ENCODE measurements at places on chromosomes 2 and 18.

- no peak for DNase-seq
Measured at GRCh38 chr2:9709539-9710285, 78.9 kb upstream of the YWHAQ start.

- no peak for DNase-seq
Measured at GRCh38 chr2:65380255-65380654, 52.1 kb downstream of the SPRED2 start.

- no peak for DNase-seq
Measured at GRCh38 chr18:9115984-9116383, 13.5 kb downstream of the NDUFV2 start.

DNA sequence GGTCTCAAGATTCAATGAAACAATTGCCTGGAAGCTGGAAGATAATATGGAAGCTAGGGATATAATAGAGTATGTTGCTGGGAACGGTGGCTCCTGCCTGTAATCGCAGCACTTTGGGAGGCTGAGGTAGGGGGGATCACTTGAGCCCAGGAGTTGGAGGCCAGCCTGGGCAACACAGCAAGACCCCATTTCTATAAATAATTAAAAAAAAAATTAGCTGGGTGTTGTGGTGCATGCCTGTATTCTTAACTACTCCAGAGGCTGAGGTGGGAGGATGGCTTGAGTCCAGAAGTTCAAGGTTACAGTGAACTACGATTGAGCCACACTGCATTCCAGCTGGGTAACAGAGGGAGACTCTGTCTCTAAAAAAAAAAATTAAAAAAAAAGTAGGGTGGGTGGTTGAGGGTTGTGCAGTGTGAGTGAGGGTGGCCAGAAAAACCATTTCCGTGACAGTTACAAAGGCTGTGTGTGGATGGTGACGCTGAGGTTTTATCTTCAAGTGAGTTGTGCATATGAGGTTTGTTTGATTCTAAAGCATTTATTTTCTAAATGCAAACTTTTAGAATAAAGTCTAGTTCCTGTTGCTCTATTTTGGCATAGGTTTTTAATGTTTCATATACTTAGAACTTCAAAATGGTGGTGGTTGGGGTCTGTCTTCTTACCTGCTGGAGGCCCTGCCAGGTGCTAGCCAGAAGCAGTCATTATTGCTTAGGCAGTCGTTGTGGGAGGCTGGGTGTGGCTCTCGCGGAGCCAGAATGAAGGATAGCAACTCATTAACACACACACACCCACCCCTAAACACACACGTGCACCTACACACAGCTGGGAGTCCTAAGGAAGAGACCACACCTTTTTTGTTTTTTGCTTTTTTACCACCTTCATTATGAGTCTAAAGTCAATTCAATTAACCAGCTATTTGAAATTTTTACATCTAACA is 4.7 kb upstream of the IL1R2 start:
- DNase-seq, result no peak

DNA sequence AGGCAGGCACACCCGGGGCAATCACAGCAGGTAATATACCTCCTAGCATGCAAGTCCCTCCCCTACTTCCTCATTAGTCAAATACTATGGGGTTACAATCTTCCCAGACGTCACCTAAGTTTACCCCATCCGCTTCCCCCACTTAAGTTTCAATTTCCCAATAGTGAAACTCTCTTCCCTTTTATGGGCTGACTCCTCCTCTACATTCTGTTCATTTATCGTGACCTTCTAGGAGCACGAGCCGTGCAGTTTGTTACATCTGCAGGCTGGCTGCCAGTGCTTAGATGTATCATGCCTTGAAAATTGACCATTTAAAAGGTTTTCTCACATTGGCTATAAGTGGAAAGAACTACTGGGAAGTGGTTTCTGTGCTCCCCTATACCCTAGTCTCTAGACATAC is 1357.8 kb upstream of the CRIM1 start:
- no peak for DNase-seq

GRCh38 chr2:217360111-217360510 is 500.2 kb upstream of the TNP1 start:
- no peak for DNase-seq

- DNase-seq, result no peak
Measured at GRCh38 chr2:239368906-239369552, 31.8 kb downstream of the HDAC4 start.

- no peak for DNase-seq
Measured at GRCh38 chr2:37415128-37415820, 70.8 kb downstream of the QPCT start.

DNA sequence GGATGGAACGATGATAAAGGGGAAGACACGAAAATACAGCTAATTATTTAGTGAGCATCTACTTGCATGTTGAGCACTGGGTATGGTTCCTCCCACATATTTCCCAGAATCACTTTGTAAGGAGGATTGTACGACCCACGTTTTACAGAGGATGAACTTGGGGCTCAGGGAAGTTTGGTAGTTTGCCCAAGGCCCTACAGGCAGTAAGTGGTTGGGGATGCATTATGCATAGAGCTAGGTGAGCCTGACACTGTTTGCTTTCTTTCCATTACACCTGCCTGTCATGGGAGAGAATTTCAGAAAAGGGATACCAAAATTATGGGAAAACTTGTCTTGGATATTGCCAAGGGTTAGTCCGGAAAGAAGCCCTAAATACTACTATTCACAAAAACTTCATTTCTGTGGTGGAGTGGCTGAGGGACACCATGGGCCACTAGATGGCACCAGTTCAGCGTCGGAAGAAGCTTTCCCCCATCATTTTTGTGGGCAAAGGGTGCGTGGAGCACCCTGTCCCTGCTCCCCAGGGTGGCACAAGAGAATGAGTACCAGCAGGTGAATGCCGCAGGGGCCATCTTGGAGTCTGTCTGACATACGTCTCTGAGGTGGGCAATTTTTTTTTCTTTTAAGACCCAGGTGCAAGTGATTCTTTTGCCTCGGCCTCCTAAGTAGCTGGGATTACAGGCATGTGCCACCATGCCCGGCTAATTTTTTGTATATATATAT is 23.5 kb upstream of the C18orf32 start:
- peak; percentile 24 for DNase-seq

DNA sequence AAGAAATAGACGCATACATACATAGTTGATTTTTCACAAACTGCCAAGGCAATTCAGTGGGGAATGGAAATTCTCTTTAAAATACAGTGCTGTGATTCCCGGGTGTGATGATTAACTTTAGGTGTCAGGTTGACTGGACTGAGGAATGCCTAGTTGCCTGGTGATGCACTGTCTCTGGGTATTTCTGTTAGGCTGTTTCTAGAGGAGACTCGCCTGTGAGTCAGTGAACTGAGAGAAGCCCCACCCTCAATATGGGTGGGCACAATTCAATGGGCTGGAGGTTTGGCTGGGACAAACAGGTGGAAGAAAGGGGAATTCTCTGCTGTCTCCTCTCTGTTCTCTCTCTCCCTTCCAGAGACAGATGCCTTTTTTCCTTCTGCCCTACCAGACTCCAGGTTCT is 187.6 kb downstream of the ARHGAP28 start:
- DNase-seq, result no peak

DNA sequence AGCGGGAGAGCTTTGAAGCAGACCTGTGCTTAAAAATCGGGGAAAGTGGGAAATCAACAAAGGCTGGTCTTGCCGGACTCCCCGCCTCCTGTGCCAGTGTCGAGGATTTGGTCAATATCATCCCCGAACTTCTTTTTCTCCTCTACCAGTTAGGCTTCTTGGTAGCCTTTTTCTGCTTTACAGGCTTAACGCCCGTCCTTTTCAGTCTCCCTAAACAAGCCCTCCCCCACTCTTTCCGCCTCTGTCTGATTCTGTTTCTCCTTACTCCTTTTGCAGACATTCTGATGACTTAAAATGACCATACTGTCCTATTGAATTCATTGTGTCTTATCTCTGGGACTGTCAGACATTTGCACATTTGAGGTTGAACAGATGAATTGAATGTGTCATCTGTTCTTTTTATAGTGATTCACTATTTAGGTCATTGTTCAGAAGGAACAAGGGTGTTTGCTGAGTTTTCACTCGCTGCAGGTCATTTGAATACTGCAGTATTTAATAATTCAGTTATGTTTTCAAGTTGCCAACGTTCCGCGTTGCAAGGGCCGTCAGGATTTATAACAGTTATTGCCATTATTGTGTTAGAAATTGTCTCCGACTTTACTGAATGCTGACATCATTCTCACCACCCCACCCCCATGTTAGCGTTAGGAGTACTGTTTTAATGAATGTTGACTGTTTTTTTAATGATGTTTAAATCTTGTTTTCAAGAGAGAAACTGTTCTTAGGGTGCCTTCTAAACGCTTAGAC is 1.1 kb downstream of the ITGAV start:
- DNase-seq, result no peak

- DNase-seq, result no peak
Measured at GRCh38 chr2:113910967-113911678, 21.2 kb downstream of the ACTR3 start.

DNA sequence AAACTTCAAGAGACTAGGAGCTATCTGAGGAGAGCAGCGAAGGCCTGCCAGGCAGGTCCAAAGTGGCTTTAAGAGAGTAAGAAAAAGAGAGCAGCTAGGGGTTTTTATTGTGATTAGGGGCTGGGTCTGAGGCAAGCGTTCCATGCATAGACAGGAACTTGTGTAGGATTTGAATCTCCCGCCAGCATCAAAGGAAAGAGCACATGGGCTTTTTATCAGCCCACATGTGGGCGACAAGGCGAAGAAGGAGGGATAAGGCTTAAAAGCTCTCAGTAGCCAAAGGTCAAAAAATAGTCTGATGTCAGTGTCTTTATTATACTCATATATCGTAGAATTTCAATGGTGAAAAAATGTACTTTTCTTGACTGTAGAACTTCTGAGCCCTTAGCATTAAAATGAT is 178.5 kb upstream of the TMEFF2 start:
- no peak for DNase-seq

- DNase-seq, result no peak
Measured at GRCh38 chr18:24877546-24877945, 417.1 kb downstream of the HRH4 start.

GRCh38 chr2:10647886-10648605 is 41.7 kb downstream of the NOL10 start:
- DNase-seq, result no peak

- DNase-seq, result no peak
Measured at GRCh38 chr2:79830501-79830900, 317.6 kb downstream of the CTNNA2 start.

DNA sequence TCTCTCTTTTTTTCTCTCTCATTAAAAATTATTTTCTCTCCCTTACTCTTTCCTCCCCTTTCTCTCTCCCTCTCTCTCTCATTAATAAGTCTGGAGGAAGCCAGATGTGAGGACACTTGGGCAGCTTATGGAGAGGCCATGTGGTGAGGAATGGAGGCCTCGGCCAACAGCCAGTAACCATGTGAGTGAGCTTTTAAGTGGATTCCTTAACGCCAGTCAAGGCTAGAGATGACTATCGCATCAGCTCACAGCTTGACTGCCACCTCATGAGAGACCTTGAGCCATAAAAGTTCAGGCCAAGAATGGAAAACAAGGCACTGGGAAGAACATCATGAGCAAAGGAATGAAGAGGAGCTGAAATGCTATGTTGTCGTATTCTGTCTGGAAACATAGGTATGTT is 39.1 kb downstream of the ETAA1 start:
- DNase-seq, result no peak

- DNase-seq, result no peak
Measured at GRCh38 chr2:30216157-30216556, 15.2 kb upstream of the LBH start.

DNA sequence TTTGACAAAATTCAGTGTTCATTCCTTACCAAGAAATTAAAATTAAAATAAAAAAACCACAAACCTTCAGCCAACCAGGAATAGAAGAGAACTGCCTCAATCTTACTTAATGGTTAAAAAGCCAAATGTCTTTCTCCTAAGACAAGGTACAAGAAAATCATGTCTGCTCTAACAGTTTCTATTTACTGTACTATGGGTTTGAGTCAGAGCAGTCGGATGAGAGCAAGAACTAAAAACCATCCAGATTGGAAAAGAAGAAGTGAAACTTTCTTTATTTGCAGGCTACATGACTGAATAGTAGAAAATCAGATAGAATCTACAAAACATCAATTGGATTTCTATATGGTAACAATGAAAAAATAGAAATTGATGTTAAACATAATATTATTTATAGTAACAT is 555.5 kb upstream of the TNP1 start:
- no peak for DNase-seq

All from HuH-7 (cell line).